Mesothelial cell of epicardium (in vitro differentiated cells): ENCODE measurements at places on chromosomes 7 and 10. TPM values are rescaled to one million over a fixed set of nuclear protein-coding genes. Genes with fewer than 3 reads are reported as not detected.

GPRIN2 gene
- 19.6 to 20.7 TPM (median 20.3 TPM) in 3 replicates for total RNA-seq

- no peak for DNase-seq
Observed at GRCh38 chr10:45374350-45375052, 485 bp downstream of the ALOX5 start.

- DNase-seq: no peak
Observed at GRCh38 chr7:102425639-102426267, 7.6 kb upstream of the ORAI2 start.

LIPK gene
- total RNA-seq: not detected in 3 replicates
